ENCODE measurements at places on chromosomes 3 and 15. TPM values are rescaled to one million over a fixed set of nuclear protein-coding genes. Genes with fewer than 3 reads are reported as not detected.

Gene EIF2B5
- total RNA-seq = 9.3 TPM

Gene CPNE4
- not detected for total RNA-seq

Gene CPEB1
- 4.2 TPM for total RNA-seq

Gene NANOGP8
- not detected for total RNA-seq

Gene FOXB1
- total RNA-seq = not detected

Gene HRH1
- 7.5 TPM for total RNA-seq

Gene USP13
- 7.0 TPM for total RNA-seq

All from pericardium fibroblast (primary cell).